Fibroblast of skin of abdomen (primary cell): ENCODE measurements at places on chromosomes 16 and 17.

- no peak for DNase-seq
Observed at GRCh38 chr17:47230864-47231263, 21.7 kb downstream of the MYL4 start.

DNA sequence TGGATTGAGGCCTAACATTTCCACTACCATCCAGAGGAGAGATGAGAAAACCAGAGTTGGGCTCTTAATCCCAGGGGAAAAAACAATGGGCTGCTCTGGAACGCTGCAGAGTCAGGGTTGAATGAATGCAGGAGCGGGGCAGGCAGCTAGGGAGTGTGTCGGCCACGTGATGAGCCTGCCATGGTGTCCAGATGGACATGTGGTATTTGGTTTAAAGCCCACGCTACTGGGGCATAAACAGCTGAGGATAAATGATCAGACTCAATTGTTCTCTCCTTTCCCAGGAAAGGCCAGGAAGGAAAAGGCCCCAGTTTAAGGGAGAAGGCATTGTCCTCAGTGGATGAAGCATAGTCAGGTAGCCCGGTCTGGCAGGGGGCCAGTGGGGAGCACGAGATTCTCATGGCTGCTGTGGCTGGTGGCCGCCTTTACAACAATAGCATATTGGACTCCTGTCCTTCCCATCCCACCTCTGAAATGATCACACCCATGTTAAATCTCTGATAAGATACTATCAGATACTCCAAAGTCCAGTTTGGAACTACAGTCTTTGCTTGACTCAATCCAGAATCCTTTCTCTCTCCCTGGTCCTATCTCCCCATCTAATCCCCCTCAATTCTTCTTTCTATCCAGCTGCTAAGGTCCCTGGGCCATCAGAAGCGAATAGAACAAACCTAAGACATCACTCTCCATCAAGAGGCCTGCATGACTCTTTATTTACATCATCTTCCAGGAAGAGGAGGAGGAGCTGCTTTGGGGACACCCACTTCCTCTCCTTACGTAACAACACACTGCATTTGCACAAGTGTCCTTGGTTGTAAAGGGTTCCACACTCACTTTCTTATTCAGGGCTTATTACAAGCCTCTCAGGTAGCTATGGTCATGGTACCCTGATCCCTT lies 20.4 kb downstream of the CA4 start:
- peak; percentile 57 for DNase-seq

GRCh38 chr17:73336408-73337329 lies 24.9 kb upstream of the CDC42EP4 start:
- no peak for DNase-seq

GRCh38 chr17:79372470-79373238 lies 238.2 kb downstream of the RBFOX3 start:
- DNase-seq = no peak

DNA sequence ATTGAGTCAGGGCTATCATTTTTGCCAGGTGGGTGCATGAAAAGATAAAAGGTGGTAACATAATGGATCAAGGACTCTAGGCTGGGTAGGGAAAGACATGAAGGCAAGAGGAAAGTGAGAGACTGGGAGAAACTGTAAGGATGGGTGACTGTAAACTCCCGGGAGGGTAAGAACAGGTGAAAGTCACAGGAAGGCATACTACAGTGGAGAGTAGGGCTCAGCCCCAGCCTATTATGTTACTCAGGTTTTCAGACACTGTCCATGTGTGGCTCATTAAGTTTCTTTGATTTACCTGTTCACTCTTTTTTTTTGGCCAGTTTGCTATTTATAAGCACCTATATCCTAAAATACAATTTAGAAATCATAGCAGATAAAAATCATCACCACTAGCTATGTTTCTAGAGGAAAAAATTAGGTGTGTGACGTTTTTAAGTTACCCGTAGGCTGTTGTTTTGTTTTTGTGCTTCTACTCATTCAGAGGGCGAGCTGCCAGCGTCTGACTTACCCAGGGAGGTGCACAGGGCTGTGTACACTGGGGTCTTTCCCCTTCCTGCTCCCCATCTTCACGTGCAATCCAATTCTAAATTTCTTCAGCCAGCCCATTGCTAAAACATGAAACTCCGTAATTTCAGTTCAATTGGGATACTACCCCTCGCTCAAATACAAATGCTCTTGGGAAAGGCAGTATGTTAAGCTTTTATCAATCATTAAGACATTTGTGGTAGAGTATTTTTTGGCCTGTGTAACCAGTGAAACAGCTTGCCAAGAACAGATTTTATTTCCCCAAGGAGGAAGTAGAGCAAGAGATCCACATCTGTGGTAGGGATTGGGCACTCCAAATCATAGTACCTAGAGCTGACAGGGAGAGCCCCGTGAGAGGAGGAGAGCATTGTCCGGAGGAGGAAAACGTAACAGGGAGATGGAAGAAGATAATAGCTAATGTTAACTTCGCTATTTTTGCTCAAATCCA lies 21.7 kb upstream of the VWA3A start:
- peak; percentile 20 for DNase-seq

DNA sequence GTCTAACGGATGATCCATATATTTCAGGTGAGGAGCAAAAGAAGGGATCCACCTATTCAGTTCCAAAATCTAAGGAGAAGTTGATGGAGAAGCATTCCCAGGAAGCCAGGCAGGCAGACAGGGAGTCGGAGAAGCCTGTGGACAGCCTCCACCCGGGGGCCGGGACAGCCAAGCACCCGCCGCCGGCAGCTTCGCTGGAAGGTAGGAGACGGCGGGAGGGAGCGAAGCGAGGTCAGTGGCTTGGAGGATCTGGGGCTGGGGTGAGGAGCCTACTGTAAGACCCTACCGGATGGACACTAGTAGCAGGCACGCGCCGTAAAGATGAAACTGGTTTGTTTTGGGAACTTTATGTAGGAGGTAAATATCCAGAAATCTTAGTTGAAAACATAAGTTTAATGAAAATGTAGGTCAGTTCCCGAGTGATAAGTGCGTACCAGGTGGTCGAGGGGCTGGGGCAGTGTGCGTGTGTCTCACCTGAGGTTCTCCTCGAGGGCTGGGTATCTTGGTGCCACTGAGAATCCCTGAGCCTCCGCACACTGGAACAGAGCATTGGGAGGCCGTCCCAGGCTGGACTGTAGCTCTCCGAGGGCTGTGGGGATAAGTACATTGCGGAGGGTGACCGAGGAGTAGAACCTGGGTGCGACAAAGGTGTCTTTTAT lies 714 bp downstream of the SPATA33 start:
- no peak for DNase-seq

GRCh38 chr17:10081571-10082169 lies 116.7 kb downstream of the GAS7 start:
- no peak for DNase-seq

DNA sequence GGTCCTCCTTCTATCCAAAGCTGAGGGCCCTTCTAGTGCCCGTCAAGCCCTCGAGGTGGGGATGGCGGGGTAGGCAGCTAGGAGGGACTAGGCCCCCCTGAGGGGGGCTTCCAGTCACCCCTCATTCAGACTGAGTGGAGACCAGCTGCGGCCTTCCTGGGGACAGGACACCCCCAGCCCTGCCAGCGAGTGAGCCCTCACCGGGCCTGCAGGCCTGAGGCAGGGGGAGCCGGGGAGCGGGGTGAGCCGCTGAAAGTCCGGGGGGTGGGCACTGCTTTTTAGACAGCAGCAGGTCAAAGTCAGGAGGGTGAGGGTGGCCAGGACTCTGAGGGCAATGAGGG lies 8.7 kb upstream of the KREMEN2 start:
- DNase-seq = no peak
